ENCODE measurements at places on chromosomes 1 and 21. TPM values are rescaled to one million over a fixed set of nuclear protein-coding genes. Genes with fewer than 3 reads are reported as not detected.

COL11A1 gene
- total RNA-seq: 45.9 TPM

HES4 gene
- 15.1 TPM for total RNA-seq

B3GALT5 gene
- total RNA-seq: 0.62 TPM

TFF1 gene
- not detected for total RNA-seq

DNA sequence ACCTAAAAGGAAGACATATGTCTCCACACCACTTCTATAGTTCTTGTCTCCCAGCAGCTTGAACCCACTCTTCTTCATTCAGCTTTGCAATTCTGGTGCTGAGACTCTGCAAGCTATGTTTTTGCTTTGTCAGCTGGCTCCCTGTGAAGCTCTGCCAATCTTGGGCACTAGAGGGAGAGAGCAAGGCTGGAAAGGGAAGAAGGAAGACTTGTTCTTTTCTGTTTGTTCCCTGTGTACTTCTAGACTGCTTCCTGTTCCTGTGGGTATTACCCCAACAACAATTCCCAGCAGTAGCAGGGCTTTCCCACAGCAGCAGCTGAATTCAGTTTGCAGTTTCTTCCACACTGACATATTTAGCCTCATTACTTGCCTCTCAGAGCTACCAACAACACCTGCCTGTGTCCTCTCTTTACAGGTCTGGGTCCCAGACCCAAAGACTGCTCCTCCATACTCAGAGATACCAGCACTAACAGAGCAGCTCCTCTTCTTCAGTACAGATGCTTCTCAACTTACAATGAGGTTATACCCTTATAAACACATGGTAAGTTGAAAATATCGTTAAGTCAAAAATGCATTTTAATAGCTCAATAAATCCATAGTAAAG lies 275.2 kb upstream of the NEGR1 start:
- DNase-seq: no peak

DNA sequence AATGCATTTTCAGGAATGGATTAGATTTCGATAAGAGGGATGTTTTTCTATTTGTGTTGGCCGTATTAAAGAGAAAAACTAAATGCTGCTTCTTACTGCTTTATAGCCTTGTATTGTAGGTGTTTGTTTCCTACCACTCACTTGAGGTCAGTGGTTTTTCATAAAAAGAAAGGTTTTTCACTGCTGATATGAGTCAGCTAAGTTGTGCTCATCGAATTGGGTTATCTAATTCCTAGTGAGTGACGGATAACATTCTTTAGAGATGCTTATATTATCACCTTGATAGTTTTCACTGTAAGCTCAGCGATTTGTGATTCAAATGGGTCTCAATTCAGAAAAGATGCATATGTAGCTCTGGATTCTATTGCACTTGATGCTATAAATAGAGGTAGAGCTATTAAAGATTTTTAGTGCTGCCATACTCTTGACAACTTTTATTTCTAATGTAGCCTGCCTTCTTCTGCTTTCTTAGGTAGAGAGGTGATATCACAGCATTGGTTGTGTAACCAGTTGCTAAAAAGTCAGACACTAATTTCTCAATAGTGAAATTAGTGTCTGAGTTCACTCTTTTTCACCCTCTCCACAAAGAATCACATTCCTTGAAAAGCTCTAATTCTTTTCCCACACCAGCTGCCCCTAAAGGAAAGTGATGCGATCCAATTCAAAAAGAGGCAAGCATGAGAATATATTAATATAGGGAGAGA lies 180.0 kb downstream of the RASAL2 start:
- DNase-seq: no peak

OR10J4 gene
- not detected for total RNA-seq

DNA sequence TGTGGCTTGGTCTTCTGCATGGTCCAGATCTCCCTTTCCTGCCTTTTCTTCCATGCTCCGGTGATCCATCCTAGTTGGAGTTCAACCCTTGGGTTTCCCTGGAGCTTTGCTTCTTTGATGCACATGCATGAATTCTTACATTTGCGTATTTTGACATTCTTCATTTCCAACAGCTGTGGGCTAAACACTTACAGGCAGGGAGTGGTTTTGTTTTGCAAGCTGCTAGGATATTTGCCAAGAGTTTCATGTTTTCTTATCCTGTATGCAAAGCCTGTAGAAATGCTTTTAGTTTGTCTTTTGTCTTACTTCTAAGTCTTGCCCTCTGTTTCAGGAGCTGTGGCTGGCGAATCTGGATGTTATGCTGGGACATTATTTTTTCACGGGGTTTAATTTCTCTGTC lies 90.3 kb upstream of the PAXBP1 start:
- DNase-seq: no peak
